ENCODE measurements at places on chromosomes 12 and 14. TPM values are rescaled to one million over a fixed set of nuclear protein-coding genes. Genes with fewer than 3 reads are reported as not detected.

Gene RNU7-1
- not detected for total RNA-seq

Gene DEGS2
- 0.31 TPM for total RNA-seq

Gene HCAR1
- total RNA-seq: 0.31 TPM

Gene PPP4R4
- 1.6 TPM for total RNA-seq

Gene NCKAP5L
- total RNA-seq: 25.0 TPM

Gene GLIPR1L1
- not detected for total RNA-seq

Gene FSCB
- total RNA-seq: 0.31 TPM

All from parietal lobe (tissue), 2 donors.